G401 (cell line): ENCODE measurements at places on chromosomes 3 and 15.

DNA sequence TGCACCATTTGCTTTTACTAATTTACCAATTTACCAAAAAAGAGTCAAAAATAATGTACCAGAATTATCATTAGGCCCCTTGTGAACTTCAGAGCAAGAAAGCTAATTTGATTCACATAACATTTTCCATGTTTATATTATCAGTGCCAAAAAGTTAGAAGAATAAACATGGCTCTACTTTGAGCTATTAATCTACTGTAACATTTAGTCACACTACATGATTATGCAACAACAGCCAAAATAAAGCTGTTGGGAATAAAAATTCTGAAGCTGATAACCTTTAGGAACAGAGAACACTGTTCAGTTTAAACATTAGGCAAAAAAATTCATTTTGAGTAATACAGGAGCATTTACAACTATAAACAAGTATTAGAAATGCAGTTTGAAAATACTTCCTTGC lies 63.6 kb downstream of the PROS1 start:
- no peak for DNase-seq

GRCh38 chr3:59895972-59896371 lies 846.1 kb upstream of the CFAP20DC start:
- peak; percentile 25 for DNase-seq

DNA sequence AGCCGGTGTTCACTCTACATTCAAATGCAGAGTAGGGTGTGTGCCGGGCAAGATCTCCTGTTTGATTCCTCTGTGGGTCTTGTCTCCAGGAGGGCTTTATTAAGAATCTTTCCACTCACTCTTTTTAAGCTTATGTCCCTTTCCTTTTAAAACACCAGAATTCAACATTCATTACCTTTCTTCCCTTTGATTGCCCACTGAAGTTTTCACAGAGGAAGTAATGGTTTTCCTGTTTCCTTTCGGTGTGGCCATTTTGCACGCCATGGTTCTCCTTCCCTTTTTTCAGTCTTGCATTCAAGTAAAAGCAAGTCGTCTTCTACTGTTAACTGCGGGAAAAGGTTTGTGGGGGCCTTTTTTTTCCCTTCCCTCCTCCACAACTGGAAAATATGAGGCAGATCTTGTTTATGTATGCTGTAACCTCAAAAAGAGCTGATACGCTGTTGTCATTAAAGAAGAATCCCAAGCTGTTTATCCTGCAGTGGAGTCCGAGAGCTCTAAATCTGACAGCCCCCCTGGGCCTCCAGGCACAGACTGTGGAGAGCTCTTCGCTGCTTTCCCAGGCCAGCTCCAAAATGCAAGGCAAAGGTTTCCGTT lies 40.5 kb downstream of the FILIP1L start:
- DNase-seq: peak; percentile 25

- DNase-seq: no peak
Measured at GRCh38 chr15:62464705-62465104, 299.6 kb upstream of the C2CD4B start.

DNA sequence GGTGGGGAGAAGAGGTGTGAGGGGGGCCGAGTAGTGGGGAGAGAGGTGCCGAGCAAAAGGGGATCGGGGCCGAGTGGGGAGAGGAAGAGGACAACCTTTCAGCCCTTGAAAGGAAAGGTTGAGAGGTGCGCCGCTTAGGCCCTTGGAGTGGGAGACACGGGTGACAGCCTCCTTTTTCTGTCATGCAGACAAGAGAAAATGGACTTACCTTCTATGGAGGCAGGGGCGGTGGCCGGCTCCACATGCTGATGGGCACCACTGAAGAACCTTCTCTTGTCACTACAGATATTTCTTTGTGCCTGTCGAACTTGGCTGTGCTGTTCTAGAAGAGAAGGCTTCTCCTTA lies 421 bp downstream of the KLHL18 start:
- DNase-seq: peak; percentile 29

GRCh38 chr15:71448688-71449114 lies 333.4 kb downstream of the THSD4 start:
- peak; percentile 55 for DNase-seq

- DNase-seq: no peak
Measured at GRCh38 chr3:52557011-52557960, 20.9 kb downstream of the UQCC5 start.

- DNase-seq: no peak
Measured at GRCh38 chr3:17800232-17800631, 57.8 kb upstream of the TBC1D5 start.

DNA sequence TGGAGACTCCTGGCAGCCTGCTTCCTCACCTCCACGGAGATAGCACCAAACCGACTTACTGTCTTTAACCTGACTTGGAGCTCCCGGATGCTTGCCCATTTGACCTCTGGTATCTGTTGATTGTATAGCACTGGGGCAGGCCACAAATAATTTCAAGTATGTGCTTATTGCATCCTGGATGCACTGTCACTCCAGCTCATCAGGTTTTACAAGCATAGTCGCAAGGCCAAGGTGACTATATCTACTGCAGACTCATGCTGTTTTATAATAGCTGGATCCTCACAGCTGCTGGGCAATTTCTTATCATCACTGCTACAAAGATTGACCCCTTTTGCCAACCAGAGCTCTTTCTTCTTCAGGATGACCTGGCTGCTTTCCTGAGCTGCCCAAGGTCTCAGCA lies 45.6 kb downstream of the PEX5L start:
- no peak for DNase-seq

DNA sequence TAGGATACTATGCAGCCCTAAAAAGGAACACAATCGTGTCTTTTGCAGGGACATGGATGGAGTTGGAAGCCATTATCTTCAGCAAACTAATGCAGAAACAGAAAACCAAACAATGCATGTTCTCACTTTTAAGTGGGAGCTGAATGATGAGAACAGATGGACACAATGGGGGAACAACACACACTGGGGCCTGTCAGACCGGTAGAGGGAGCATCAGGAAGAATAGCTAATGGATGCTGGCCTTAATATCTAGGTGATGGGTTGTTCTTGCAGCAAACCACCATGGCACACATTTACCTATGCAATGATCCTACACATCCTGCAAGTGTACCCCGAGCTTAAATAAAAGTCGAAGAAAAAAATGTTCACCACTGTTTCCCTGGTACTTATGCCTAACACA lies 17.5 kb downstream of the SENP7 start:
- peak; percentile 9 for DNase-seq

DNA sequence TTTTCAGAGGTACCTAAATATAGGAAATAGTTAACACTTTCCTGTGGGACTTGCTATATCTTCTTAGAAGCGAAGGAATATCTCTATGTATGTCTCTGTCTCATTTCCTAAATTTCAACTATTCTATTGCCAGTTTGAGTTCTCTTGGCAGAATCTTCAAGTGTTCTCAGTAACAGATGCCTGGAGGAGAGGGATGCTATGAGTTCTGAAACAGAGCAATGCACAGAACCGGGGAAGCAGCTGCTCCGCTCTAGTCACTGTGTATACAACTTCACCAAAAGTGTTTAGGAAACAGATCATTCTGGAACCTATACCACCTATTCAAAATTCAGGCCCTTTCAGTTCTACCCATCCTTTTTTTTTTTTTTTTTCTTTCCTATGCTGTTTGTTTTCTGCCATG lies 144.6 kb downstream of the RORA start:
- peak; percentile 34 for DNase-seq

- DNase-seq: peak; percentile 32
Measured at GRCh38 chr3:14461748-14462324, 59.4 kb downstream of the SLC6A6 start.

GRCh38 chr15:90227816-90228772 lies 5.6 kb downstream of the CIB1 start:
- DNase-seq: no peak

DNA sequence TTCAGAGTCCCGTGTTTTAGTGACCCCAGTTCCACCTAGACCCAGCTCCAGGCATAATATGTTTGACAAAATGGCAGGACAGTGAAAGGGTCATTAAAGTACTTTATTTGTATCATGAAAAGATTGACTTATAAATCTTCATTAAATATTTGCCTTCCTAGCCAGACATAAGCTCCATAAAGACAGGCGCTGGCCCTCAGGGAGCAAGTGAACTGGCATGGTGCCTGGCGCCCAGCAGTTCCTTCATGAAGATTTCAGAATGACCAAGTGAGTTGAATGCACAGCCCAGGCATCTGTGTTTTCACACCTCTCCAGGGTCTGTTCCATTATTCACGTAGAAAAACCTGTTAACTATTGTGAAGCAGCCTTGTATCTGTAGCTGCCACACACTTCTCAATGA lies 166.2 kb downstream of the GAP43 start:
- DNase-seq: no peak

DNA sequence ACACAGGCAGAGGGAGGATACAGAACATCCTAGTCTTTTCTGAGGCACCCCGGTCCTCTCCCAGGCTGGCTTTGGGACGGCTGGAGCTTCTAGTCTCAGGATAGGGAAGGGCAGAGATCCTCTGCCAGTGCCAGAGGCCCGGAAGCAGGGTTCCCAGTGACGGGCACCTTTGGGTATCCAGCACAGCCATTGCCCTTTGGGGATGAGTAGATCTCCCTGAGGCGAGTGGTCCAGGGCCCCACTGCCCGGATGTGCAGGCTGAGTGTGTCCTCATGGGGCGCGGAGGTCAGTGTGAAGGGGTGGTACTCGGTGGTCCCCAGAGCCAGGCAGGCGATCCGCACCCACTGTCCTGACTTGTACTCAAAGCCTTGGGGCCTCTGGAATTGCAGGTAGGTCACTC lies 18.3 kb downstream of the DUOX2 start:
- DNase-seq: no peak

- no peak for DNase-seq
Measured at GRCh38 chr15:57092252-57092651, 173.8 kb downstream of the TCF12 start.

GRCh38 chr15:68550498-68551295 lies 28.1 kb upstream of the CORO2B start:
- DNase-seq: peak; percentile 84
